ENCODE measurements at places on chromosomes 2 and 18.

GRCh38 chr2:232659359-232659758, 26.0 kb downstream of the EFHD1 start:
- no peak for DNase-seq

- no peak for DNase-seq
Measured at GRCh38 chr2:210399440-210400041, 77.0 kb downstream of the LANCL1 start.

- no peak for DNase-seq
Measured at GRCh38 chr2:170227507-170227947, 49.6 kb downstream of the MYO3B start.

- DNase-seq: no peak
Measured at GRCh38 chr18:7637269-7637668, 70.2 kb downstream of the PTPRM start.

DNA sequence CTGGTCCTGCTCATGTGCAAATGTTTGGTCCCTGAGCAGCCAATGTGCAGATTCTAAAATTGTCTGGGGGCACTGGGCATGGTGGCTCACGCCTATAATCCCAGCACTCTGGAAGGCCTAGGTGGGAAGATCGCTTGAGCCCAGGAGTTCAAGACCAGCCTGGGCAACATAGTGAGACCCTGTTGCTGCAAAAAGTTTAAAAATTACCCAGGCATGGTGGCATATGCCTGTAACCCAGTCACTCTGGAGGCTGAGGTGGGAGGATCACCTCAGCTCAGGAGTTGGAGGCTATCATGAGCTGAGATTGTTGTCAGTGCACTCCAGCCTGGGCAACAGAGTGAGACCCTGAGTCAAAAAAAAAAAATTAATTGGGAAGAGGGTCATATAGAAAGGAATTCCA, 5.1 kb downstream of the LIPG start:
- DNase-seq: no peak

DNA sequence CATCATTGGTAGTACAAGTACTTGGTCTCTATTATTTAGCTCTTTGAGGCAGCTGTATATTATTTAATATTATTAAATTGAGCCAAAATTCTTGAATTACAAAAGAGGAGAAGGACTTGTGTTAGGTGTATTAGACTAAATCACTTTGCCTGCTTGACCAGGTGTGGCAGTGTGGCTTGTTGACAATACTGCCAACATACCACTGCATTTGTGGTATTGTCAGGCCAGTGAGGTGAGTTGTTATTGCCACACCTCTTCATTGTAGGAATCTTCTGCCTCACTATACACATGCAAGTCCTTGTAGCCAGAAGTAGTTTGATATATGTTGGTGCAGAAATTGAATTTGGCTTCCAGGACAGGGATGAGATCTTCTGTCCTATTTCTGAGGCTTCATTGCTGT, 40.5 kb downstream of the CYP20A1 start:
- no peak for DNase-seq

DNA sequence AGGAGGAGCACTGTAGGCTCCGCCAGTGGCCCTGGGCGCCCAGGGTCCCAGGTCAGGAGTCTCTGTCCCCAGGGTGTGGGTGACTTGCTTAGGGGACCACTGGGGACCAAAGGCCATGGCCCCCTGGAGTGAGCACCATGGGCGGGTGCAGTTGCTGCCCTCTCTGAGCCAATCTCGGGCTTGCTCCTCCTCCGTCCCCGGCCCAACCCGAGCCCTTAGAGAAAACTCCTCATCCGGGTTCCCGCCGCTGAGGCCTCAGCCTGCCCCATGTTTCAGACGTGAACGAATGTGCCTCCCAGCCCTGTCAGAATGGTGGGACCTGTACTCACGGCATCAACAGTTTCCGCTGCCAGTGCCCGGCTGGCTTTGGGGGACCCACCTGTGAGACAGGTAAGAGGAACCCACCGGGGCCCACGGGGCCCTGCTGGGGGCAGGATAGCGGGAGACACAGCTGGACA, 38.6 kb downstream of the SNED1 start:
- no peak for DNase-seq

DNA sequence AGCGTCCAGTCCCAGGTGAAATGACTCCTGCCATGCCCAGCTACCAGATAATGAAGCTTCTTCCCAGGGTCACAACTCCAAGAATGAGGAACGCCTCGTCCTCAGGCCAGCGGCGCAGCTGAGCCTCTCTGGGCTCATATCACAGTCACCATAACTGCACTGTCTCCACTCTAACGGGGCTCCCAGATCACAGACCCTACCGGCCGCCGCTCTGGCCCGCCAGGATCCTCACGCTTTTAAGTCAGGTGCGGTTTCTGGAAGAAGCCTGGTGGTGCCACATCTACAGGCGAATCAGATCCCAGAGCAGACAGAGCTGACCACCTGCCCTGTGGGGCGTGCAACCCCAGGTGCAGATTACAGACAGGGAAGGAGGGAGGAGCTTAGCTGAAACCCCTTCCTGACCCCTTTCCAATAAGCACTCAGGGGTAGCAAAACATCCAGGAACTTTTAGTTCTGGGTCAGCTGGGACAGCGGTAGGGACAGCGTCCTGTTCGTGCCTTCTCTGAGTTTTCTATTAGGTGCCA, 3.7 kb upstream of the ACKR3 start:
- no peak for DNase-seq

DNA sequence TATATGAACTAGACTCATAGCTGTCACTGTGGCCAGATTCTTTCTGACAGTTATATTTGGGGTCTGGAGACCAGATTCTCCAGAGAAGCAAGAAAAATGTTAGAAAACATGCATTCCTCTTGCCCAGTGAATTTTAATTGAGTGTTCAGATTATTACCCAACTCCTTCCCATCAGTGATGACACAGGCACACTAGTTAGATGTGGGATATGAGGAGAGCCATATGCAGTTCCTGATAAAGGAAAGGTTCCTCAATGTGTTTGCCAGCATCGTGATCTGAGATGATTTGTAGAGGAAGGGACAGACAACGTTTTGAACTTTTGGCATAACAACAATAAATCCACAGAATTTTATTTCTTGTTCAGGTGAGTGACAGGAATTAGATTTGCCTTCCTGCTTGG, 308.6 kb downstream of the PIEZO2 start:
- no peak for DNase-seq

DNA sequence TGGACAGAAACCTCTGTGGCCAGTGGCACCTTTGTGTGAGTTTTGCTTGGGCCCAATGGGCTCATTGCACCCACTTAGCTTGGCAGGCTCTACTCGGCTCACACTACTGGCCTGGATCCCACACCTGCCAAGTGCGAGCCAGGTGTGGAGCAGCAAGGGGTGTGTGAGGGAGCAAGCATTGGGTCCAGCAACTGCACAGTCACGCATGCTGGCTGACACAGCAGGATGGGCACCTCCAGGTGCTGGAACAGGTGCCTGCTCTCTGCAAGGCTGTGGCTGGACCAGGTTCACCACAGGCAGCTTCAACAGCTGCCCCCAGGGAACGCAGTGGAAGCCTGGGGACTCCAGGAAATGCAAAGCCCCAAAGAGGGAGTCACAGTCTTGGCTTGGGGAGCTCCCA, 94.2 kb downstream of the DOK6 start:
- DNase-seq: no peak

GRCh38 chr2:223856021-223856420, 18.6 kb upstream of the AP1S3 start:
- no peak for DNase-seq

DNA sequence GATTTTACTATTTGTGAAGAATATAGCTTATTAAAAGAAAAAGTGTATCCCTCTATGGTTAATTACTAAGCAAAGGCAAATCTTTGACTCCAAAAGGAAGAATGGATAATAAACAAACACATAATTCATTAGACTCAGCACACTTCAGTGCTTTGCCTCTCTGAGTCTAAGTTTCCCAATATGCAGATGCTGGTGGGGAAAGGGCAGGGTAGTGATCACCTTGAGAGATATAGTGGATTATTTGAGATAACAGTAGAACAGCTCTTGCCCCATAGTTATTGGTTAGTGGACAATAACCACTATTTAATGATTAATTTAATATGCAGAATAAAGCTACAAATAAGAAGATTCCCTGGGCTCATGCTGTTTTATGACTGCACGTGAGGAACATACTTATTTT, 98.2 kb upstream of the SLC8A1 start:
- DNase-seq: no peak

DNA sequence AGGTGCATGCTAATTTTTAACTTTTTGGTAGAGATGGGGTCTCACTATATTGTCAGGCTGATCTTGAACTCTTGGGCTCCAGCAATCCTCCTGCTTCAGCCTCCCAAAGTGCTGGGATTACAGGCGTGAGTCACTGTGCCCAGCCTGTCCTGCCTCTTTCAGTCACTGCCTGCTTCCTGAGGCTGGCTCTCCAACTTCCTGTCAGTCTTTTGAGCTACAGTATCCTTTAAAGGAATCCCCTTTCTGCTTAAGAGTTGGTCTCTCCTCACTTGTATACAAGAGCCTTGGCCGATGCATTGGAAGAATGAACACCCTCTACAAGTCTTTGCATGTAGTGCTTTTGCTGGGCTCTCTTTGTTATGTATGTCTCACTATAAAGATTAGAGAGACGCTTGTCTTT, 88.4 kb upstream of the SMAD2 start:
- no peak for DNase-seq

DNA sequence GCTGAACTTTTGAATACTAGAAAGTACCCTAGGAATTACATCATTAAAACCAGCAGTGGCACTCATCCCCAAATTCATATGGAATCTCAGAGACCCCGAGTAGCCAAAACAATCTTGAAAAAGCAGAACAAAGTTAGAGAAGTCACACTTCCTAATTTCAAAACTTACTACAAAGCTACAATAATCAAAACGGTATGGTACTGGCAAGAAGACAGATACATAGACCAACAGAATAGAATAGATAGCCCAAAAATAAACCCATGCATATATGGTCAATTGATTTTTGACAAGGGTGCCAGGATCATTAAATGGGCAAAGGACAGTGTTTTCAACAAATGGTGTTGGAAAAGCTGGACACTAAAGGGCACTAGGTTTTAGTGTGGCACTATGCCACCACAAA, 176.0 kb upstream of the NDUFV2 start:
- no peak for DNase-seq

DNA sequence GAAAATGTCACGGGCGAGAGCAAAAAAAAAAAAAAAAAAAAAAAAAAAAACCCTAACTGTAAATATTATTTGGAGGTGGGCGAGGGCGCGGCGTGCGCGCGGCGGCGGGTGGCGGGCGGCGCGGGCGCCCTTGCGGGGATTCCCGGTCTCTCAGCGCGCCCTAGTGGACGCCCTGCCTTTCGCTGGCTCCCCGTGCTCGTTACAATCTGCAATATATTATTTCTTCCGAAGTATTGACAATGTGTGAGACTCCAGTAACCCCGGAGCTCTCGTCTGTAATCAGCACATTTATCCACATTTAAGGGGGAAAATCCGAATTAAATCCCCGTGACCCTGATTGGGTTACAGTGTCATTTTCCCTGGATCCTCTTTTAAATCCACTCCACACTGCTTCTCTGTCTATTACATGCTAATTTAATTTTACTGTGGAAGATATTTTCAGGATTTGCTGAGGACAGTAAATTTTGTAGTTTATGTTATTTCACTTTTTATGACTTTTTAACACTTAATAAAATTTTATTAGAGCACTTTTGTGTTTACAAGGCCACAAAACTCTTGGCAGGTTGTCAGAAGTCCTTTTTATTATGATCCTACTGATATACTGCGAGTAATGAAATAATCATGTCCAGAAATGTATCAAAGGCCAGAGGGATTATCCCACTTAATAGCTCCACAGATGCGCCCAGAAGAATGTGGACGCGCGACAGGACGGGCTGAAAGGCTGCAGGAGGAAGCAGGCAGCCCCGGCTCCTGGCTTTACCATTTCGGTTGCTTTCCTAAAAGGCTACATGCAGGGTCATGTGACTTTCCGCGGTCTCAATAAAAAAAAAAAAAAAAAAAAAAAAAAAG, 369.1 kb downstream of the MTX2 start:
- DNase-seq: peak; percentile 32

DNA sequence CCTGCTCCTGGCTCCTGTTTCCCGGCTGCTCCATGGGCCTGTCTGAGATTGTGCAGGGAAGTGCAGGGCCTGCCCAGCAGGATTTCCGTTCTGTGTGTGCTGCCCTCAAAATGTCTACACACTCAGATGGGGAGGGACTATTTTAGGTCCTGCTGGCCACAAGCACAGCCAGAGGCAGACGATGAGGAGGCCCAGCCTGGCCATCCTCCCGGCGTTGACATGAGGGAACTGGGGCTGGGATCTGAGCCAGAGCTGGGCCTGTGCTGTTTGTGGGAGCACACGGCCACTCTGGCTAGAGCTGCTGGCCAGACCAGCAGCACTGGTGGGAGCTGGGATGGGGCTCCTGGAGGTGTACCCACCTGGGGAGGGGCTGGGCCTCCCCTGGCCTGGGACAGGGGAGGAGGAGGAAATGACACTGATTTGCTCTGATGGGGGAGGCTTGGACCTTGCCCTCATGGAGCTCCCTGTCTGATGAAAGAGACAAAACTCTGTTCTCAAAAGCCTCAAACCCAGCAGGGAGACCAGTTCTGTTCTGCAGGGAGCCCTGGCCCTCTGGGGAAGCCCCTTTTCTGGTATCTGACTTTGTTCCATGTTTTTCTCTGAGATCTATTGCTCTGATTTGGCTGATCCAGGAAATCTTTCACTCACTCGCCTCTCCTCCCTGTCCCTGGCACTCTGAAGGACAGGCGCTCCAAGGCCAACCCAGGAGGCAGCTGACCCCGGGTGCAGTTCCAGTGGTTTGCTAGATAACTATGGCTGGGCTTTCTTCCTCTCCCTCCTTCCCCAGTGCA, 161.8 kb downstream of the DYSF start:
- no peak for DNase-seq

- no peak for DNase-seq
Measured at GRCh38 chr18:28152754-28153153, 24.2 kb downstream of the CDH2 start.

- no peak for DNase-seq
Measured at GRCh38 chr2:10091182-10091888, 11.1 kb upstream of the CYS1 start.

- DNase-seq: no peak
Measured at GRCh38 chr2:10359731-10360329, 57.1 kb downstream of the HPCAL1 start.

- no peak for DNase-seq
Measured at GRCh38 chr2:5982193-5982902, 290.2 kb downstream of the SOX11 start.

- DNase-seq: peak; percentile 73
Measured at GRCh38 chr2:234881413-234882241, 70.2 kb upstream of the SH3BP4 start.

GRCh38 chr18:62578980-62579511, 56.2 kb downstream of the ZCCHC2 start:
- no peak for DNase-seq

- no peak for DNase-seq
Measured at GRCh38 chr2:230525682-230526081, 109.7 kb downstream of the SP100 start.

Data from DMS 273 treated with DMSO at 0.1 percent for 48 hours (cell line).